HCT116 (cell line): ENCODE measurements at places on chromosomes 5 and 9.

- no peak for DNase-seq
- no peaks in the 10 kb centered on the region for H3K27me3 ChIP-seq
- no peaks in the 10 kb centered on the region for H3K4me1 ChIP-seq
- no peak overlapping the region for H3K4me3 ChIP-seq
- no peaks in the 10 kb centered on the region for H3K36me3 ChIP-seq
- no peak overlapping the region for H3K27ac ChIP-seq
These were observed 449.6 kb upstream of the CHD1 start for GRCh38 chr5:99378443-99378842.

GRCh38 chr5:60829490-60830266 lies 14.4 kb downstream of the ELOVL7 start:
- no peak for DNase-seq
- H3K4me1 ChIP-seq: no peaks in the 10 kb centered on the region
- no peak overlapping the region for H3K27ac ChIP-seq
- no peak overlapping the region for H3K4me3 ChIP-seq
- H3K36me3 ChIP-seq: no peaks in the 10 kb centered on the region
- no peaks in the 10 kb centered on the region for H3K27me3 ChIP-seq

GRCh38 chr5:95874246-95874645 lies 51.7 kb upstream of the GLRX start:
- H3K4me1 ChIP-seq: no peaks in the 10 kb centered on the region
- H3K27ac ChIP-seq: no peak overlapping the region
- no peak overlapping the region for H3K4me3 ChIP-seq
- DNase-seq: no peak
- no peaks in the 10 kb centered on the region for H3K27me3 ChIP-seq
- H3K36me3 ChIP-seq: no peaks in the 10 kb centered on the region

- H3K36me3 ChIP-seq: no peaks in the 10 kb centered on the region
- H3K27ac ChIP-seq: no peak overlapping the region
- peaks cover 7% of the 10 kb centered on the region; the same call in 1 of the 2 replicates for H3K4me1 ChIP-seq
- no peaks in the 10 kb centered on the region for H3K27me3 ChIP-seq
- H3K4me3 ChIP-seq: no peak overlapping the region
These were observed 58.5 kb downstream of the CNTRL start for GRCh38 chr9:121133104-121133816.

DNA sequence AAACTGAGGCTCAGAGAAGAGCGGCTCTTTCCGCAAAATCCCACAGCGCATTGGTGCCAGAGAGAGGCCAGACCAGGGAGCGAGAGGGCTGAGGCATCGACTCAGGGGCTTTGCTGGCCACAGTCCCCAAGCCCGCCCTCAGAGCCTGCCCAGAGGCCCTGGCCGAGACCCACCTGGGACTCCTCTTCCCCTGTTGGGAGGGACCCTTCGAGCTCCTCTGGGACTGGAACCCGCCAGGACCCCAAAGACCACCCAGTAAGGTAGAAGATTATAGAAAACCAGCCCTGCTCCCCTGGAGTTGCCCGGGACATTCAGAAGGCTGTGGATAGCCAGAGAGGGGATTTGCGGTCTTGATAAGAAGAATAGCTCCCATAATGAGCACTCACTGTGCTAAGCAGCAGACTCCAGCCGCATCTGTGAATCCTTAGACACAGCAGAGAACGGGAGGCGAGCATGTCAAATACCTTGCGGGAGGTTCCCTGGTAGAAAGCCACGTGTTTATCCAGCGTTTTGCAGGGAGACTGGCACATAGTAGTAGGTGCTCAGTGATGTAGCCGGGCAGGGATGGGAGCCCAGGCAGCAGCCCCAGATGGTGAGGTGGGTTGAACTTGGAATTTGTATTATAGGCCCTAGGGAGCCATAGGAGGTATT lies 651 bp upstream of the AK1 start:
- H3K4me1 ChIP-seq: peaks cover 50% of the 10 kb centered on the region
- peak overlapping the region; percentile 58 for H3K4me3 ChIP-seq
- H3K27ac ChIP-seq: peak overlapping the region; percentile 32; the same call in 1 of the 2 replicates
- no peaks in the 10 kb centered on the region for H3K27me3 ChIP-seq

DNA sequence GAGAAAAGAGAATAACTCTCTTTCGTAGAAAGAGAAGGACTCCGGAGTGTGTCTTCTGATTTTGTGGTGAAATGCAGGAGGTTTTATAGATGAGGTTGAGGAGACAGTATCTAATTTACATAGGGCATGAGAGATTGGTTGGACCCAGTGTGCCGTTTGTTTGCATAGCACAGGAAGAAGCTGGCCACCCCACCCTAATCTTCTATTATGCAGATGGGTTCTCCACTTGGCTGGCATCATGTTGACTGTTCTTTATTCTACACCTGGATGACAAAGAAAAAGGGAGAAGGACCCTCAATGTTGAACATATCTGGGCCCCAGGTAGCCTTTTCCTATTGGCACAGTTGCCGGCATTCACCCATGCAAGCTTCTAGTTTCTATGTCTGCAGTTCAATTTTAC lies 23.2 kb upstream of the MINAR2 start:
- H3K27ac ChIP-seq: no peak overlapping the region
- no peak overlapping the region for H3K4me3 ChIP-seq
- no peaks in the 10 kb centered on the region for H3K36me3 ChIP-seq
- H3K27me3 ChIP-seq: no peaks in the 10 kb centered on the region
- no peaks in the 10 kb centered on the region for H3K4me1 ChIP-seq

DNA sequence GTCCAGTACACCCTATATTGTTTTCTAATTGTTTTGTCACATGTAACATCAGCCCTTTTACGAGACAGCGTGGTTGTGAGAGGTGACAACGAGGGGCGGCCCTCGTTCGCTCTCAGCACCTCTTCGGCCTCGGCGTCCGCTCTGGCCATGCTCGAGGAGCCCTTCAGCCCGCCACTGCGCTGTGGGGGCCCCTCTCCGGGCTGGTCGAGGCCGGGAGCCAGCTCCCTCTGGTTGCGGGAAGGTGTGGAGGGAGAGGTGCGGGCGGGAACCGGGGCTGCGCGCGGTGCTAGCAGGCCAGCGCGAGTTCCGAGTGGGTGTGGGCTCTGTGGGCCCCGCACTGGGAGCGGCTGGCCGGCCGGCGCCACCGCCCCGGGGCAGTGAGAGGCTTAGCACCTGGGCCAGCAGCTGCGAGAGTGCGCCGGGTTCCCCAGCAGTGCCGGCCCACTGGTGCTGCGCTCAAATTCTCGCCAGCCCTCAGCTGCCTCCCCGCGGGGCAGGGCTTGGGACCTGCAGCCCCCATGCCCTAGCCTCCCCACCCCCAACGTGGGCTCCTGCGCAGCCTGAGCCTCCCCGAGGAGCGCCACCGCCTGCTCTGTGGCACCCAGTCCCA lies 145.0 kb downstream of the PSAT1 start:
- no peaks in the 10 kb centered on the region for H3K36me3 ChIP-seq
- peaks cover 3% of the 10 kb centered on the region; the same call in 1 of the 2 replicates for H3K27me3 ChIP-seq
- H3K4me1 ChIP-seq: no peaks in the 10 kb centered on the region
- no peak overlapping the region for H3K27ac ChIP-seq
- H3K4me3 ChIP-seq: no peak overlapping the region

GRCh38 chr5:38422622-38423021 lies 133.8 kb downstream of the LIFR start:
- H3K27ac ChIP-seq: no peak overlapping the region
- H3K36me3 ChIP-seq: no peaks in the 10 kb centered on the region
- no peaks in the 10 kb centered on the region for H3K27me3 ChIP-seq
- peaks cover 22% of the 10 kb centered on the region for H3K4me1 ChIP-seq
- DNase-seq: no peak

DNA sequence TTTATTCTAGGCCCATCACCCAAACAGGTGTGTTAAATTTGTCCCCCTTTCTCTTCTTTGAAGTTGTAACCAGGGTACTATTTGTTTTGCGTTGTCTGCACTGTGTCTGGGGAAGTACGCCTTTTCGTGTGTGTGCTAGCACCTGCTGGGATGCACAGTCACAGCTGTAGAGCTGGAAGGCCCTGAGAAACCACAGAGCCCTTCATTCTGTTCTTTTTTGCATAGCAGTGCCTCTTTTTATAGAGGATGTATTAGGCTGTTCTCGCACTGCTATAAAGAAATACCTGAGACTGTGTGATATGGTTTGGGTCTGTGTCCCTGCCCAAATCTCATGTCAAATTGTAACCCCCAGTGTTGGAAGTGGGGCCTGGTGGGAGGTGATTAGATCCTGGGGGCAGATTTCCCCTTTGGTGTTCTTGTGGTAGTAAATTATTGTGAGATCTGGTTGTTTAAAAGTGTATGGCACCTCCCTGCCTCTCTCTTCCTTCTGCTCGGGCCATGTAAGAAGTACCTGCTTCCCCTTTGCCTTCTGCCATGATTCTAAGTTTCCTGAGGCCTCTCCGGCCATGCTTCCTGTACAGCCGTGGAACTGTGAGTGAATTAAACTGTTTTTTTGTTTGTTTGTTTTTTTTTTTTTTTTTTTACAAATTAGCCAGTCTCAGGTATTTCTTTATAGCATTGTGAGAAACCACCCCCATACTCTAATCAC lies 14.0 kb downstream of the SEC61B start:
- H3K4me3 ChIP-seq: no peak overlapping the region
- H3K27ac ChIP-seq: no peak overlapping the region
- H3K27me3 ChIP-seq: no peaks in the 10 kb centered on the region
- H3K36me3 ChIP-seq: 0 out of 2 replicates have a peak, but pooled peaks cover 3% of the 10 kb centered on the region
- no peaks in the 10 kb centered on the region for H3K4me1 ChIP-seq
- no peak for DNase-seq

GRCh38 chr5:158611581-158611980 lies 488.1 kb downstream of the EBF1 start:
- peaks cover 6% of the 10 kb centered on the region; the same call in 1 of the 2 replicates for H3K27me3 ChIP-seq
- H3K4me3 ChIP-seq: no peak overlapping the region
- H3K36me3 ChIP-seq: no peaks in the 10 kb centered on the region
- no peaks in the 10 kb centered on the region for H3K4me1 ChIP-seq
- no peak for DNase-seq

DNA sequence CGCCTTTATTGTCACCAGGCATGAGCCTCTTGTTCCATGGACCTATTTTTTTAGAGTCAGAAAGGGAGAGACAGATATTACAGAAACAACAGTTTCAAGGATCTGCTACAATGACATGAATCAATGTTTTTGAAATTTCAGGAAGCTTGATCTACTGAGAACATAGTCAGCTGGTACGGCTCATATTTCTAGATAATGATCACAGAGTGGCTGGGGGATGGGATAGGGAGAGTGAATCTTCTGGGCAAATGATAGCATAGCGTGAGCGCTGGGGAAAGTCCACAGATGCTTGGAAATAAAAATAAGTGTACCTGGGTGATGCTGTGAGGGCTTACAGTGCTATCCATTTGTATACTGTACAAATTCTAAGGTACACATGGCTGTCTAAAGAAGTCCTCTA lies 340.4 kb downstream of the EBF1 start:
- H3K4me1 ChIP-seq: no peaks in the 10 kb centered on the region
- no peaks in the 10 kb centered on the region for H3K36me3 ChIP-seq
- no peak overlapping the region for H3K4me3 ChIP-seq
- no peak for DNase-seq
- 0 out of 2 replicates have a peak, but pooled peaks cover 4% of the 10 kb centered on the region for H3K27me3 ChIP-seq
- H3K27ac ChIP-seq: no peak overlapping the region

DNA sequence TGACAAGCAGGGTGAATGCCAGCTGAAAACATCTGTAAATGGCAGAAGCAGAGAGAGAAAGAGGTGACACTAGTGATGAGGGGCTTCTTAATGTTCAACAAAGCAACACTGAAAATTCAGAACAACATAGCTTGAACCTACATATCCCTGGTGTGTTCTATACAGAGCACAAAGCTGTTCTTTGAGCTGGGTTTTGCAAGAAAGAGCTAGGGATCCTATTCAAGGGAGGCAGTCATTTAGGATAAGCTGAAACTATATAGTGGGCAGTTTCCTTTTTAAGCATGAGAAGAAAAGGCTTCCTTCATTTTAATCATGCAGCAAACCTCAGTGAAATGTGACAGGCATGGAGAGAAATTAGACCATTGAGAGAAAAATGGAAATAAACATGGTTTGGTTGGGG lies 45.6 kb upstream of the RAI14 start:
- no peaks in the 10 kb centered on the region for H3K27me3 ChIP-seq
- no peaks in the 10 kb centered on the region for H3K36me3 ChIP-seq
- H3K27ac ChIP-seq: no peak overlapping the region

- no peak overlapping the region for H3K27ac ChIP-seq
- H3K27me3 ChIP-seq: peaks cover 25% of the 10 kb centered on the region; the same call in 1 of the 2 replicates
- H3K4me1 ChIP-seq: peaks cover 5% of the 10 kb centered on the region
- H3K4me3 ChIP-seq: no peak overlapping the region
These were observed 97.3 kb upstream of the EQTN start for GRCh38 chr9:27394154-27394825.

- no peak for DNase-seq
- H3K4me3 ChIP-seq: no peak overlapping the region
- no peak overlapping the region for H3K27ac ChIP-seq
- H3K4me1 ChIP-seq: peaks cover 12% of the 10 kb centered on the region; the same call in 1 of the 2 replicates
- H3K36me3 ChIP-seq: no peaks in the 10 kb centered on the region
These were observed 358.9 kb upstream of the RFX3 start for GRCh38 chr9:3884736-3885135.

- H3K27ac ChIP-seq: no peak overlapping the region
These were observed 220.6 kb upstream of the EDIL3 start for GRCh38 chr5:84605241-84605640.

DNA sequence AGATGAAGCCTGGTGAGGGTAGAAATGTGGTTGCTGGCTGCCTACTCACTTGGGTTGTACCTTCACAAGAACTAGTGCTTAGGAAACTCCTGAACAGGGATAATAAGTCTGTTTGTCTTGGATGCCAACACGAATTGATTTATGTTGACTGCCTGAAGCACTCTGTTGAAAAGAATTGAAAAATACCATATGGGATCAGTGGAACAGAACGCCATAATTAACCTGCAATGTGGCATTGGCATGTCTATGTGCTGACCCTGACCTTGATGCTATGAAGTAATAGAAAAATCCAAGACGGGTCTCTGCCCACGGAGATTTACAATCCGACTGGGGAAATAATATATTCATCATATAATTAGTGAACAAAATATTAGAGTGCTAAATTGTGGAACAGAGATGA lies 10.5 kb downstream of the LIX1 start:
- no peaks in the 10 kb centered on the region for H3K27me3 ChIP-seq
- no peak overlapping the region for H3K27ac ChIP-seq
- no peak for DNase-seq
- H3K4me1 ChIP-seq: no peaks in the 10 kb centered on the region

GRCh38 chr5:124398460-124398859 lies 348.0 kb downstream of the ZNF608 start:
- no peaks in the 10 kb centered on the region for H3K27me3 ChIP-seq
- DNase-seq: no peak
- H3K4me3 ChIP-seq: no peak overlapping the region
- no peaks in the 10 kb centered on the region for H3K36me3 ChIP-seq

GRCh38 chr9:84255696-84256095 lies 84.9 kb downstream of the SLC28A3 start:
- H3K36me3 ChIP-seq: no peaks in the 10 kb centered on the region
- peaks cover 5% of the 10 kb centered on the region; the same call in 1 of the 2 replicates for H3K4me1 ChIP-seq
- DNase-seq: no peak
- no peak overlapping the region for H3K27ac ChIP-seq
- no peak overlapping the region for H3K4me3 ChIP-seq
